ENCODE measurements at places on chromosomes 5 and 9.
A peak's percentile ranks its signal among the peaks of the same experiment; 100 is the strongest.

DNA sequence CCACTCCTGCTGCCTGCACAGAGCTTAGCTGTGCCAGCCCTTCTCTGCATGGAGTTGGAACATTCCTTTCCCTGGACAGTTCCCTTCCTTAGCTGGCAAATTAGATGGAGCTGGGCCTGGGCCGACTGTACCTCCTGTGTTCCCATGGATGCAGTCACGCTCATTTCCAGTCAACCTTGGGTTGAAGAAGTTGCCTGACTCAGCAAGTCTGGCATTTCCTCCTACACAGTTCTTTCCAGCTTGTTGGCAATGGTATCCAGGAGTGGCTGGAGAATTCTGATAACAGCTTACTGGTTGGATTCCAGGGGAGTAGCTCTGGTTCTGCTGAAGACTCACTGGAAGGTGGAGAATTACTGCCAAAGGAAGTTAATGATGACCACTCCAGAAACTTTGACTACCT, 9.2 kb upstream of the TAF1L start:
- DNase-seq, result no peak

DNA sequence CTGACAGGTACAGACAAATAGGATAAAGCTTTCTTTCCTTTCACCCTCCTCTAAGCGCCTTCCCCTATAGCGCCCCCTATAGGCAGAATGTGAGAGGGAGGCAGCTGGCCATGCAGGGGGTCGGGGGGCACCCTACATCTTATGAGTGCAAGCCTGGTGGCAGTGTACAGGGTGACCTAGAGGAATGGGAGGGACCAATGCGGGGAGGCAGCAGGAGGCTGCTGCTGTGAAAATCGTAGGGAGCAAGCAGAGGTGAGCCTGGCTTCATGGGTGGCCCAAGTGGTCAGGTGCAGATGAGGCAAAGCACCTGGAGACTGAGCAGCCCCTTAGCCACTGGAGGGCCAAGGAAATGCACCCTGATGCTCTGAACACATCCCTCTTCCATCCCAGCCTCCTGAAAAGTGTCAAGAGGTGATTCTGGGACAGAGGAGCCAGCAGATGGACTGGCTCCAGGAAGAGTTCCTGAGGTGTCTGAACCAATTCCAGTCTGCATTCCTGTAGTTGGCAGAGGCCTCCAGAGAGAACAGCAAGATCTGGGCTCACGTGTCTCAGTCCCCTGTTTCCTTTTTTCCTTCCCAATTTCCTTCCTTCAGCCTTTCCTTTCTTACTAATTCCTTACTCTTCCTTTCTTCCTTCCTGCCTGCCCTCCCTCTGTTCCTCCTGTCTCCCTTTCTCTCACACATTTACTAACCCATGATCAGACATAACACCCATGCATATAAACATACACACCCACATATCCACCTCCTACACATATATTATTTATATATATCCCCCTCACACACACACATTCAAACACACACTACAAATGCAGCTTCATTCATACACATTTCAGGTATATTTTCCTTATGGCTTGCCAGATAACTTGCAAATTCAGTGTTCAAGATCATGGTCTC, 32.8 kb upstream of the GALNT10 start:
- DNase-seq, result no peak

DNA sequence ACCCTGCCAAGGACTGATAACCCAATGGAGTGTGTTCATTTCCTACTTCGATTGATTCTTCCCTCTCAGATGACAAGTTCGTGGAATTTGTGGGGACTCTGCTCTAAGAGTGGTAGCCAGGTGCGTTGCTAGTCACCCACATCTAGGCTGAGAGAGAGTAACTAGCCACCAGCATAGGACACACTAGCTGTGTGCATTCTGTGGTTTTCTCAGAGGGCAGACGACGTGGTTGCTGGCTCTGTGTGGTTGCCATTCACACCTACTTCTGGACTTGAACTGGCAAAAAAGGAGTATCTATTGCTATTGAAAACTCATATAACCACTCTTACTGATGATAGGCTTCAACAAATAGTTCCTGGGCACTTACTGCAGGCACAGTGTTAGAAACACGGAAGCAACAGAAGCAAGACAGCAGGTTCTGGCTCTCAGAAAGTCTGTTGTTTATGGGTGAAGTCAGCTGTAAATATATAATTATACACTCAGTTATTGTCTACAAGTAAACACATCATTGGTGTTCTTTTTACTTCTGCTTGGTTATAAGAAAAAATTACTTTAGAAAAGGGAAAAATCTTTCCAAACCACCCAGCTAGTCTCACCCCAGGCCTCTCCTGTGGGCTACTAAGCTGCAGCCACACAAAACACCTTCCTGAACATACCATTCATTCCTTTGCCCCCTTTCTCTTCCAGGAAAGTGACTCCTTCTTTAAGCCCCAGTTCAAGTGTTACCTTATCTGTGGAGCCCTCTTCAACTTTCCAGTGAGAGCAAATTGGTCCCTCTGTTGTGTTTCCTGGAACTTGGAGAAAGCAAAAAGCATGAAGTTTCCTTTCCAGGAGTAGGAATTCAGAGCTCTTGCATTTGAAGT, 151.1 kb upstream of the HAPLN1 start:
- no peak for DNase-seq

DNA sequence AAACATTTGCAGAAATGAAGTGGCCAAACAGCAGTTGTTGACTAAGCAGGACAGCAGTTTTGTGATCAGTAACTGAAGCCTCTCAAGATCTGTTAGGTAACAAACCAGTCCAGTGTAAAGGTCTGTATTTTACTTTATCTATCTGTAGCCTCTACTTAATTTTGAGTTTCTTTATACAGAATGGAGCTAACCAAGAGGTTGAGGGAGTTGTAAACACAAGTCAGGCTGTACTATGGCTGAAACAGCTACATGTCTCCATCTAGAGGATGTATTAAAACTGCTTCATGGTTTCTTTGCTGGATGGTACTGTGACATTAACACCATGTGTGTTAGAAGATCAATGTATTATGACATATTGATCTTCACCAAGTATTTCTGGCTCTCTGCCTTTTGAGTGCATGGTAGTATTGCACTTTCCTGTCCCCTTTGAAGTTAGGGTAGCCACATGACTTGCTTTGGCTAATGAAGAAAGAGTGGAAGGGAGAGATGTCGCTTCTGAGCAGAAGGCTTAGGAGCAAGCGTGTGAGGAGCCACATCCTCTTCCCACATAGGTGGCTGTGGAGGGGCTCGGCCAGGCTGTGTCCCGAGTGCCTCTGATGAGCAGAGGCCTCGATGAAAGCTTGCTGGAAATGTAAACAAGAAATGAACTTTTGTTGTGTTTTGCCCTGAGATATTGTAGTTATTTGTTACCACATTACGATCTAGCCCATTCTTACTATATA, 105.6 kb upstream of the PCA3 start:
- DNase-seq, result peak; percentile 72

- DNase-seq, result no peak
Measured at GRCh38 chr9:79489261-79490000, 82.3 kb upstream of the TLE4 start.

GRCh38 chr9:123669346-123669745, 260.6 kb downstream of the DENND1A start:
- DNase-seq, result no peak

GRCh38 chr5:160693831-160694465, 158.1 kb downstream of the ATP10B start:
- no peak for DNase-seq

DNA sequence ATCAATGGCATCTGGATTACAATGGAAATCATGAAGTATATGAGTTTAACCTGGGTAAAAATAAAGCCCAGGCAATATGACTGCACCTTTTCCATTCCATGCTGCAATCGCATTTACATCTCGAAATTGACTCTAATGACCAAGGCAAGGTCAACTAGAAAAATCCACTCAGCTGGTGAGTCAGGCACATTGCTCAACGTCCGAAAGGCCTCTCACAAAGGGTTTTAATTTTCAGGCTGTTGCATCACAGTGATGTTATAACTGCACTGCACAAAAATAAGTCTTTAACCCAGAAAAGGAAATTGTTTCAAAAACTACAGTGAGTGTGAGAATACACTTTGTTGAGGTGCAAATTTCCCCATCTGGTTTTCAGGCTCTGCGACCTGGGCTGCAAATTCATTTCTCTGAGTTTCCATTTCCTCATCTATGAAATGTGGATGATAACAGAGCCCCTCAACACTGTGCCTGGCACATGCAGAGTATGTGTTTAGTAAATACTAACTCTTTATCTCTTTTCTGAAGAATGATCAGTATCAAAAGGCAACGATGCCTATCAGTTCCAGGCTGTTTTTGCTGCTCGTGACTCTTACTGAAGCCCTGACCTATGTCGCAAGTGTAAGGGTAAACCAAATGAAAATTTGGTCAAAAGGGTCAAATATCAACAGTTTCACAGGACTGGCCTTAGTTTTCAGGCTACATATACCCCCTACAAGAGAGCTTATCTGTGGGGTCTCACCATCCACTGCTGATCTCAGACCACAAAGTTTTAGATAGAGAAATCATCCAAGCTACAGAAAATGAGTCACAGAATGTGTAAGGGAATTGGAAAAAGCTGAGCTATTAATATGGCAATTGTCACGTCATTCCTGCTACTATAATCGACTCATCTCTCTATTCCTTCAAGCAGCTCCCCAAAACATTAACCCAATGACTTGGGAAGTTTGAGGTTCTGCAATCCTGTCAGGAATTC, 4.1 kb downstream of the NFIL3 start:
- no peak for DNase-seq

DNA sequence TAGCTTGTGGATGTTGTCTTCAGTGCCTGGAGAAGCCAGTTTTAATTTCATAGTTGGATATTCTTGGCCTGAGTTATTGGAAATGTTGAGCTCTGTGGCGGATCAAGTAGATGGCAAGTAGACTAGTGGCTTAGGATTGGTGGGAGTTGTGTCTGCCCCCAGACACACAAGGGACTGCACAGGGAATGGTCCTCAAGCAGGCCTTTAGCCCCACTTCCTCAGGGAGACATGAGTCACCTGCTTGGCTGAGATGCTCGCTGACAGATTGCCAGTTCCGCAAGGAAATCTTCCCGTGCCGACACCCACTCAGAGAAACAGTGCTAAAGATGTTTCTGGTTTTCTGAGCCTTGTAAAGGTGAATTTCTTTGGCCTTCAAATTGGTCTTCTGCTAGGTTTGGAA, 18.8 kb upstream of the CATSPER3 start:
- no peak for DNase-seq

DNA sequence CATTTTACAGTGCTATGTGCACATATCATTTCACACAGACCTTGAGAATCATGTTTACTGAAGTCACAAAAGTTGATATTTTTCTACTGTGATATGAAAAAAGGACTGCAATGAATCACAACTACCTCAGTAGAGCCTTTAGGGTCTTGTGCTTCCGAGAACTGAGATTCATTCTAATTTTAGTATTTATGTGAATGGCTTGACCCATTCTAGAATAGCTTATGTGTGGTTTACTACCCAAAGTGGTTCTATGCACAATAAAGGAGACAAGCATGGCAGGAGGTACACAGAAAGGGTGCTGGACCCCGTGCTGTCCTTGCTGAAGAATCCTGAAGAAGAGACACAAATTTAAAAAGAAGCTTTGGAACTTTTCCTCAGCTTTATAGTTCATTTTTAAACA, 28.2 kb downstream of the MEF2C start:
- DNase-seq, result no peak

DNA sequence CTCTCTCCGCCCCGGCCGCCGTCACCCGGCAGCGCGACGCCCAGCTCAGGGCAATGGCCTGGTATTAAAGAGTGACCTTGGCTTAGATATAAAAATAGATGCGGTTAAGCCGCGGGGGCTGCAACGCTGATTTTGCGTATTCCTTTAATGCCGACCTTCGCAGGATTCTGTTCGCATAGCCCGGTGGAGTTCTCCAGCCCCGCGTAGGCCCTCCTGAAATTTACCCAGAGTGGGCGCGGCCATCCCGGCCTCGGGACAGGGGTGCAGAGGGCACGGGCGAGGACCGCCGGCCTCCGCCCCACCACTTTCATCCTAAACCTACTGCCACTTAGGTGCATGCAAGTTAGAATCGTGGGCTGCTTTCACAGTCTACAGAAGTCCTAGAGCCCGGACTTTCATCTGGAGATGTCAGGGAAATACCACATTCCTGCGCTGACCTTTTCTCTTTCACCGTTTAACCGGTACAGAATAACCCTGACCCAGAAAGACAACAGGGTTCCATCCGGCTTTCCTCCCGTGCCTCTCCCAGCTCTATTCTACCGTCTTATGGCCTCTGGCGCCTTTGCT, 492 bp upstream of the FAM169A start:
- peak; percentile 60 for DNase-seq

DNA sequence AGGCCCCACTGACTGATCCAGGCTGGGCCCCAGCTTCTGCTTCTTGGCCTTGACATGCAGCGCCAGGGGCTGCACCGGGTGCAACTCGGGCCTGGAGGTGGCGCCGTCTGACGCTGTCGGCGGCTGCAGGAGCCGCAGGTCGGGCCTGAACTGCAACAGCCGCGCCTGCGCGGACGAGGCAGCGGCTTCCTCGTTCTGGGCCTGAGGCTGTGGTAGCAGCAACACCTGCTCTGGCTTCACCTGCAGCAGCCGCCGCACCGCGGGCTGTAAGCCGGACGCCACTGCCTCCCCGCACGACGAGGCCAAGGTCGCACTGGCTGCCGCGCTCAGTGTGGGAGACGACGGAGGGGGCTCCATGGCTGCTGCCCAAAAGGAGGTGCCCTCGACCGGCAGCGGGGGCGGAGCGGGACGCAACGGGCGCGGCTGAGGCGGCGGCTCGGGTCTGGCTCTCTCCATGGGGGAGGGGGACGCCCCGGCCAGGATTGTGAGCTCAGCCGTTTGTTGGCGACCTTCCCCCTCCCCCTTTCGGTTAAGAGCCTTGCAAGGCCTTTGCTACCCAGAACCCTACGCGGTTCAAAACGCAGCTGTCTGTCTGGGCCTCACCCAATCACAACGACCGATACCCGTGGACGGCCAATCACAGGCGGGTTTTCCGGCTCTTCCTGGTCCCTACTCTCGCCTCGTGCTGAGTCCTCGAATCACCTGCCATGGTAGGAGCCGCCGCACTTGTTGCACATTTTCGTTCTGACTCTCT, 438 bp downstream of the SOX30 start:
- DNase-seq, result peak; percentile 82

GRCh38 chr5:141808857-141809256, 69.4 kb downstream of the PCDH1 start:
- no peak for DNase-seq

- DNase-seq, result no peak
Measured at GRCh38 chr9:37302277-37302676, 120.2 kb upstream of the GRHPR start.

GRCh38 chr5:172412724-172413286, 41.5 kb downstream of the SH3PXD2B start:
- no peak for DNase-seq
